HT1080 (cell line): ENCODE measurements at places on chromosomes 5 and 9.
A peak's percentile ranks its signal among the peaks of the same experiment; 100 is the strongest.

- DNase-seq, result no peak
These were observed 39.6 kb downstream of the ZNF608 start for GRCh38 chr5:124706729-124707361.

DNA sequence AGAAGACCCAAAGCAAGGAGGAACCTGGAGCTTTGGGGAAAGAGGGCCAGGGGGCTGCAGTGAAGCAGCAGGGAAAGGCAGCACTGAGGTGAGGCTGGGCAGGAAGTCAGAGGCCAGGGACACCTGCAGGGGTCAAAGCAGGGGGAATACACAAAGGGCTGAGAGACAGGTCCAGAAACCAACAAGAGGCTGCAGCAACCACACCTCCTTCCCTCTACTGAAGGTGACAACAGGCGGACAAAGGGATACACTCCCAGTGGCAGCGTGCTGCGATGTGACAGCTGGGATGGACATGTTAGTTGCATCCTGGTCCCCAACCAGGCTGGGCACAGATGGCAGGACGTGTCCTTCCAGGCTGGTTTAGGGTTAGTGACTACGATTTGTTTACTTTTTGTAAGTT is 12.6 kb downstream of the CFAP77 start:
- DNase-seq, result no peak

DNA sequence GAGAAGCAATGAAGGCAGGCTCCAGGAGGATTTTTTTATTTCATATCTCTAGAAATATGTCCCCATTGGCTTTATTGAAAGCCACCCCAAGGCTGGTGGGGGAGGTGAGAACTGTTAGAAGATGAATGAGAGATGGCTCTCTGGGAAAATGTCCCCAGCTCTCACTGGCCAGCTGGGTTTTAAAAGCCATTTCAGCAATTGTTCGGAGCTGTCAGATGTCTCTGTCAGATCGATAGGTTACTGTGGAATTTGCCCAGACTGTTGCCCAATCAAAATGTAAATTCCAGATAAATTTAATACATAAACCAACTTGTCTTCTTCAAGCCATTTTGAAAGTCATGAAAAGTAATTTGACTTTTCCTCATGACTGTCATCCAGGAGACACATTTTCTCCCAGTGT is 67.0 kb upstream of the BRINP1 start:
- no peak for DNase-seq

GRCh38 chr5:92641031-92641962 is 939.7 kb downstream of the NR2F1-AS1 start:
- peak; percentile 56 for DNase-seq

DNA sequence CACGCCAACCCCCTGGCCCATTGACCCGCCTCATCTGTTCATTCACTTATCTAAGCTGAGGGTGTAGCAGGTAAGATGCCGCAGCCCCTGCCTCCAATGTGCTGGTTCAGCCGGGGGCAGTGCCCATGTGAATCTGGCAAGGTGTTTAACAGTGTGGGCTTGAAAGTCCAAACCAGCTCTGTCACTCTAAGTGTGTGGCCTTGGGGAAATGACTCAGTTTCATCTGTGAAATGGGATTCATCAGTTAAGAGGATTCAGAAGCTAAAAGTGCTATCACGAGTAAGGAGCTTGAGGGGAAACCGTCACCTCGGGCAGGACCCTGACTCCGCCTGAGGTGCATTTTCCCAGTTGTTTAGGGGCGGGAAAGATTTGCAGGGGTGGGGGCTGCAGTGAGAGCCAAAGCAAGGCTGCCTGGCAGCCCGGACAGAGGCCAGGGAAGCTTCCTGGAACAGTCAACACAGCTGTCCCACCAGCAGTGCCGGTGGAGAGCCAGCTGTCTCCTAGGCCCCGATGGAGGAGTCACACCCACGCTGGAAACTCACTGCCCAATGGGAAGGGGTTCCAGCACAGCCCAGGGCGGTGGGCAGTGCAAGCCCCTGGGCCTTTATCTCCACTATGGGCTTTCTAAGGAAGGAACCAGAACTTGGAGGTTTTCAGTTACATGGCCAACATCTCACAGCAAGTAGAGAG is 9.7 kb upstream of the URM1 start:
- DNase-seq, result no peak

DNA sequence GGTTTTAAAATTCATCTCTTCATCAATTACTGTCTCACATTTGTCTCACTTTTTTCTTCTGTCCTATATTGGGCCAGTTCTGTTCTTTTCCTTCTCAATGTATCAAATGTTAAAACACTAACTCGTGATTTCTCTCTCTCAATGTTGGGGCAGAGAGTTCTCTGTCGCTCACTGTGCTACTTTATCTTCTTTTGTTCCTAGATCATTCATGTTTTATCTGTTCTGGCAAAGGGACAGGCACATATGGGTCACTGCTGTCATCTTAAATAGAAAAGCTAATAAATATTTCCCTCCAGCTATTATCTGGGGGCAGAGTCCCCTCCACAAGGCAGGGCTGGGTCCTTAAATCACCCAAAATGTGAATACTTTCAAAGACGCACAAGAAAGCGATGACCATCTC is 214.0 kb downstream of the PTTG1 start:
- DNase-seq, result no peak

- no peak for DNase-seq
These were observed 76.2 kb upstream of the NTRK2 start for GRCh38 chr9:84593352-84593751.

- DNase-seq, result peak; percentile 64
These were observed at the start of gene FRMD3 for GRCh38 chr9:83538172-83538889. Gene FRMD3 (minus strand): TSS chr9:83538401. CDS start chr9:83538231, 170 bp downstream.

- DNase-seq, result no peak
These were observed 116.9 kb downstream of the DENND1A start for GRCh38 chr9:123812984-123813383.

DNA sequence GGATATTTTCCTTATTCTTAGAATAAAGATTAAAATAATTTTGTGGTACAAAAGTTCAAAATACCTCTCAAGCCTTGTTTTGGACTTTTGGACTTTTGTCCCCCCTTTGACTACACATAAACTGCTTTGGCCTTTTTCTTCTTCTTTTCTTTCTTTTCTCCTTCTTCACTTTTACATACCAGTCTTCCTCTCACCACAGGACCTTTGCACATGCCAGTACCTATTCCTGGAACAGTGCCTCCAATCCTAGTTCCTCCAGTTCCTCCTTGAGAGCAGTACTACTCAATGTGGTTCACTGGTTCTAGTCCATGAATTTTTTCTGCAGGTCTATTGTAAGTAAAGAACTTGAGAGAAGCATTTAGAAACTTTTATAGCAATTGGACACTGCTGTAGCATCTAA is 136.5 kb downstream of the STK32A start:
- DNase-seq, result no peak

DNA sequence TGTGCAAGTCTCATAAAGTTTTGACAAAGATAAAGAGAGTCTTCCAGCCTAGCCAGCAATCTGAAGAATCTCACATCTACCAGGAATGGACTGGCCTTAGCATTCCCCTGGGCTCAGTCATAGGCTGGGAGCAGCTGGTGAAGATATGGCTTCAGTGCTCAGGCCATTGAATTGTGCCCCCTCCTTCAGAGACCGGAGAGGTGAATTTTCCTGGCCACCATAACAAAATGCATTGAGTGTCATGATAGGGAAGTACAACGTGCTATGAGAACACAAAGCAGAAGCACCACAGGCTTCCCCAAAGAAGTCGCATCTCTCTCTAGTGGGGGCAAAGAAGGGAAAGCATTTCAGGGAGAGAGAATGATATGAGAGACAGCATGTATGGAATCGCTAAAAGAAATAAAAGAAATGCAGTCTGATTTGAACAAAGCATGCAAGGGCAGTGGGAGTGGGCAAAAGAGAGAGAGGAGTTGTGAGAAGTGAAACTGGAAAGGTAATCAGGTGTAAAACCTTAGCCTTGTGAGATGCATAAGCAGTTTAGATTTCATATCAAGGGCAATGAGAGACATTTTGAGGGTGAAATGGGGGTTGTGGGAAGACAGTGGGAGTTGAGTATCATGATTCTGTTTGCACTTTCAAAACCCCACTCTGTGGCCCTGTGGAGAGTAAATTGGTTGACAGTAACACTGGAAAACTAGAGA is 57.1 kb upstream of the NMUR2 start:
- DNase-seq, result no peak

DNA sequence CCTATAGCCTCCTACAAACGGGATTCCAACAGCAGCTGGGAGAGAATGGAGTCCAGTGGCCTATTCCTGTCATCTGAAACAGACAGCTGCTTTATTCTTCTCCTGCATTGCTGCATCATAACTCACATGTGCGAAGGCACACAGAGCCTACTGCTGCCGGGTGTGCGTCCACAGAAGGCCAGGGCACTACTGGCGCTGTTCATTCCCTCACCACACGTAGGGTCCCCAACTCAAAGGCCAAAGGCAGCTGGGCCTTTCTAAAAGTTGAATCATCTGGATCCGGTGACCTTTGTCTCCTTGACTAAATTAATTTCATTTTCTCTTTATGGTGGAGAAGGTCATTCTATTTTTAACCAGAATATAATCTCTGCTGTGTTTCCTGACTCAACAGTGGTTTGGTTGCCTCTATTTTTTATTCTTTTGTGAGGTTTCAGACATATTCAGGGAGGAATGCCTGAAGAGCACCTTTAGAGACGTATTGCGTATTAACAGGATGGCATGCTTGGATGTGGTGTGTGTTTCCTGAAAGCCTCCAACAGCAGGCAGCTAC is 10.8 kb upstream of the SPATA24 start:
- DNase-seq, result no peak

DNA sequence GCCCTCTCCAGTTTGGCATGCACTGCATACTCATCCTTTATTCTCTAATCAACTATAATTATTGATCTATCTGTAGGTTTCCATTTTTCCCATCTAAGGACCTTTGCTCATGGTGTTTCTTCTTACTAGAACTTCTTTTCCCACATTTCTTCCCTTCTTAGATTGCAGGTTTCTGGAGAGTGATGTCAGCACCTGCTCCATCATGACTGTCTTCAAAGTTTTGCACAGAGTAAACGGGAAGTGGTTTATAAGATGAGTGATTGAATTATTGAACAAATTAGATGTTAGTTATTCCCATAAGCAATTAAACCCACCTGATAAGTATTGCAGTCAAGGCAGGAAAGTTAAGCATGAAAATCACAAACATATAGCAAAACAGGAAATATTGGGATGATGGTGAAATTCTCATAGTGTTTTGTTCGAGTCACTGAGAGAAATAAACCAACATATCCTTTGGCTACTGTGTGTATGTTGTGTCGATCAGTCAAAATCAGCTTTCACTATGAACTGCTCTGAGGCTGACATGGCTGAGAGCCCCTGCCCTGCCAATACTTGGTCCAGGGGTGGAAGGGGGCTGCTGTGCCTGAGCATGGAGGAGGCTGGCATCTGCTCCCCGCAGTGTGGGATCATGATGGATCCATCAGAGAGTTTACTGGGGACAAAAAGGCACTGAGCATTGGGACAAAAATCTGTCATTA is 45.5 kb upstream of the S1PR3 start:
- DNase-seq, result no peak

GRCh38 chr5:178306430-178307225 is 74.0 kb upstream of the PHYKPL start:
- no peak for DNase-seq

DNA sequence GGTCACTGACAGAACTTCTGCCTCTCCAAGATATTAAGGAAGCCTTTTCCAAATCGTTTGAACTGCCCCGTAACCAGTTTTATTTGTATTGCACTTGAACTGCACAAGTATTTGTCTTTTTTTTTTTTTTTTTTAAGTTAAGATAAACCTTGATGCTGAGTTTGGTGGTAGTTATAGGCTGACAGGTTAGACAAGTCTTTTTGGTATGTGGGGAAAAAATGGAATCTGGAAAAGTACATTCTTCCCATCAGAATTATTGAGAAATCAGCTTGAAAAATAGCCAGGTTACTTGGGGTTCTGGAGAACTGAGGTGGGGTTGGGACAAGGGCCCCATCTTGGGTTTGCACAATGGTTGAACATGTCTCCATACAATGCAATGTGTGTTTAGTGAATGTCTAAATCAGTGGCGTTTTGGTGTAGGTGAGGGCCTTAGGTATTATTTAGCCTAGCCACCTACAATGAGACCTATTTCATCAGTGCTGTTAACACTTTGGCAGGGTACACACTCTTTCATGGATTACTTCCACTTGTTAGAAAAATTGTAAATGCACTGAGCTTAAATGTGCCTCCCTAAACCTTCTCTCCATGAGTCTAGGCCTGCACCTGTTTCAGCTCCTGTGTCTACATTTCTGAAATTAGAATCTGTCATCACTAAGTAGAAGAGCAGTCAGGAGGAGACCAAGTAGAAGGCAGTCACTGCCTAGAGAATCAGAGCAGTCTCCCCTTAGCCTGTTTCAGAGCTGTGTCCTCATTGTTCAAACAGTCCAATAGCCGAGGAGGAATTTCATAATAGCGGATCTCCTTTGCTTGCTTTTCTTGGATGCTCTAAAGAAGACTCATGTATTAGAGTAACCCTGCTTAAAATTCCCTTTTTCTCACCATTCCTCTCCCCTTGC is 140.0 kb upstream of the HMHB1 start:
- DNase-seq, result no peak

DNA sequence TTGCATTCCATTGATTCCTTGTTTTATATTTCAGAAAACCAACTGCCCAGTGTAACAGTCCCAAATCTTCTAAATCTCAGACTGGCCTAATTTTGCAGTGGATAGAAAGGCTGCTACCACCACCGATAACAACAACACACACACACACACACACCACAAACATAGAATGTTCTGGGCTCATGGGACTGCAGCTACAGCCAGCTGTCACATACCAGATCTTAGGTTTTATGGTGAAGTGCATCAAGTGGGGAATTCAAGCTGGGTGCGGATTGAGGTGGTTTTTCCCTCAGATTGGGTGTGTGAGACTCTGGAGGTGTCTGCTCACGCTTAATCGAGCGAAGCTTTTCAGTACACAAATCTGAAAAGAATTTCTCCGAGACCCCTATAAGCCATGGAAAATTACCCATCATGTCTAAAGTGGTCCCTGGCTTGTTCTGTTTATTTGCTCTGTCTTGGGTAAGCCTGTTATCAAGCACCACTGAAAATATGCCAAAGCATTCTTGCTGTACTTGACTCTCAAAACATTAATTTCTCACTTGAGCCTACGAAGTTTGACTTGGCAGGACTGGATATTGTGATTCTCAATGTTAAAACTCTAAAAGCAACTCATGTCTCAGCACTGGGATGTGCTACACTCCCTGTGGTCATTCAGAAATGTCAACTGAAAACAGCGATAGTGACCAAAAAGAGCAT is 71.1 kb downstream of the ALDH7A1 start:
- no peak for DNase-seq

GRCh38 chr9:4680173-4680525 is 780 bp downstream of the CDC37L1 start:
- DNase-seq, result no peak

DNA sequence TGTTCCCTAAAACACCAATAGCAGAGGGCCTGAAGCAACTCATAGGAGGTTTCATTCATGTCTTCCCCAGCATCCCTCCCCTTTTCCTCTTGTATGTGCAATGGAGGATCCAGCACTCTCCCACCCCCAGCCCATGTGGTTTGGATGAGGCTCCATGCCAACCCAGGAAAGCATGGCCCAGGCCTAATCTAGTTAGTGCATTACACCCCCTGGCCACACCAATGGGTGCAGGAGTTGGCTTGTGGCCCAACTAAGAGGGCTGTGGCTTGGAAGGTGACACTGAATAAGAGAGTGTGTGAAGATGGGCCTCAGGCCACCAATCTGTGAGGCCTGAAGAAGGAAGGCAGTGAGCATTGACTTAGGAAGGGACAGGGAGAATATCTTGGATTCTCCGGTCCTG is 70.8 kb upstream of the SMIM23 start:
- DNase-seq, result no peak

GRCh38 chr9:100204796-100205195 is 105.8 kb downstream of the INVS start:
- no peak for DNase-seq

GRCh38 chr9:79685577-79685976 is 113.8 kb downstream of the TLE4 start:
- peak; percentile 24 for DNase-seq
